Stimulated activated CD4-positive, alpha-beta T cell treated with anti-CD3 and anti-CD28 coated beads, TNF-alpha, amount 100 ng/mL, for 1 hour (primary cell): ENCODE measurements at places on chromosomes 7 and 10.

DNA sequence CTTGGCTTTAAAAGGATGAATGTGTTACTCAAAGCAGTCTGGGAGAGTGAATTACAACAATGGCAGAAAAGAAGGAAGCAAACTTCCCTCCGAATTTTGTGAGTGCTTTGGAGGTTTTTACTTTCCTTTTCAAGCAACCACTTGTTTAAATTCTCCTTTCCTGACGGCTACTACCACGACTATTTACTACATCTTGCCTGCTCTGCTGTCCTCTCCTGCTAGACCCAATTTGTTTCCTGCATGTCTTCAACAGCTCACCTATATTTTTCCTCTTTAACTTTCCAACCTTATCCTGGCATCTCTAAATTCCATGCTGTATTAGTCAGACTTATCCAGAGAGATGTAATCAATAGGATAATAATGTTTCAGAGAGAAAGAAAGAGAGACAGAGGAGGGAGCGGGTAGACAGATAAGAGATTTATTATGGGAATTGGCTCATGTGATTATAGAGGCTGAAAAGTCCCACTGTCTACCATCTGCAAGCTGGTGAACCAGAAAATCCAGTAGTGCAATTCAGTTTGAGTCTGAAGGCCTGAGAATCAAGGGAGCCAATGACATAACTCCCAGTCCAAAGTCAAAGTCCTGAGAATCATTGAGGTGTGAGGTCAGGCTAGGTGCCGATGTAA lies 42.8 kb upstream of the SLC13A1 start:
- no peak for DNase-seq

DNA sequence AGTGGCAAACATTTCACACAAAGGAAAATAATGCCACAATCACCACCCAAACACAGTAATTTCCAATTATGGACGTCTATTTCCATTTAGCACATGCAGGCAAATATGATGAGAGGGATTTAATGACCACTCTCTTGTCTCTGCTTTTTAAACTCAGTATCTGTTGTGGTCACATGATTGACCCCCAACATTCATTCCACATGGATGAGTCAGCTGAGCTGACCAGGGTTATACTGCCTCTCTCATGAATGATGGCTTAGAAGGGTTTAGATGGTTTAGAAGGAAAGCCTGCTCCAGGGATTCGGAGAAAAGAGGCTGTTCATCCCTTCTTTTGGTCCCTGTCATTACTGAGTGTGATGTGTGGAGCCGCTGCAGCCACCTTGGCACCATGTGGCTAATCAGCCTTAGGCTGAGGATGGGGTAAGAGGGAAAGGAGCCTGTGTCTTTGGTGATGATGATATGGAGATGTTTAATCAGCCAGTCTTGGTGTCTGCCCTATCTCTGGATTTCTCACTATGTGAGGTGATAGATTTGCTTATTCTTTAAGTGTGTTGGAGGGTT lies 38.2 kb upstream of the JAKMIP3 start:
- DNase-seq = no peak

- no peak for DNase-seq
Observed at GRCh38 chr10:88598055-88598454, 11.5 kb downstream of the LIPJ start.

DNA sequence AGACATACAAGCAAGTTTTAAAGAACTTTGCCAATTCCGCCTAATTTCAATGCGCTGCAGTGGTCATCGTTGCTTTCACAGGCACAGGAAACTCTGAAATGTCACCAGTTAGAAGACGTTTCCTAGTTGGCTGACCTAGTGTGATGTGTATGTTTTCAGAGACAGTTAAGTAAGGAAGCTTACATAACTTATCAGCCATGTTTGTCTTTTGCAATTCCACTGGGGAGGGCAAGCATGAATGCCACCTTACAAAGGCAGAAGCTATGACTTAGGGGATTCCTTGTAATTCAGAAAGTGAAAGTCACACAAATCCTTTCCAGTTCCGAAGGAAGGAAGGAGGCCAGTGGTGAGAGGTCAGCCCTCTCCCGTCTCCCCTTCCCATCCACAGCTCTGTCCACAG lies 15.0 kb upstream of the NPS start:
- no peak for DNase-seq

- no peak for DNase-seq
Observed at GRCh38 chr10:69160809-69161241, 19.2 kb upstream of the SUPV3L1 start.

GRCh38 chr7:122468945-122469344 lies 164.4 kb upstream of the FEZF1 start:
- DNase-seq = no peak

GRCh38 chr7:28389504-28390395 lies 22.6 kb upstream of the CREB5 start:
- no peak for DNase-seq

DNA sequence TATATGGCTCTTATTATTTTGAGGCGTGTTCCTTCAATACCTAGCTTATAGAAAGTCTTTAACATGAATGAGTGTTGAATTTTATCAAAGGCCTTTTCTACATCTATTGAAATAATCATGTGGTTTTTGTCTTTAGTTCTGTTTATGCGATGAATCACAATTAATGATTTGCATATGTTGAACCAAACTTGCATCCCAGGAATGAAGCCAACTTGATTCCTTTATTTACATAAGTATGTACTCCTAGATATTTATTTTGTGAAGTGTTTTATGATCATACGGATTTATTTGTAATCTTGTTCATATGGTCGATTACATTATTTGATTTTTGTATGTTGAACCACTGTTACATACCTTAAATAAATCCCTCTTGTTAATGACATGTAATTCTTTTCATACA lies 244.3 kb upstream of the KCND2 start:
- no peak for DNase-seq

- DNase-seq = no peak
Observed at GRCh38 chr7:114939484-114940097, 17.7 kb downstream of the MDFIC start.

DNA sequence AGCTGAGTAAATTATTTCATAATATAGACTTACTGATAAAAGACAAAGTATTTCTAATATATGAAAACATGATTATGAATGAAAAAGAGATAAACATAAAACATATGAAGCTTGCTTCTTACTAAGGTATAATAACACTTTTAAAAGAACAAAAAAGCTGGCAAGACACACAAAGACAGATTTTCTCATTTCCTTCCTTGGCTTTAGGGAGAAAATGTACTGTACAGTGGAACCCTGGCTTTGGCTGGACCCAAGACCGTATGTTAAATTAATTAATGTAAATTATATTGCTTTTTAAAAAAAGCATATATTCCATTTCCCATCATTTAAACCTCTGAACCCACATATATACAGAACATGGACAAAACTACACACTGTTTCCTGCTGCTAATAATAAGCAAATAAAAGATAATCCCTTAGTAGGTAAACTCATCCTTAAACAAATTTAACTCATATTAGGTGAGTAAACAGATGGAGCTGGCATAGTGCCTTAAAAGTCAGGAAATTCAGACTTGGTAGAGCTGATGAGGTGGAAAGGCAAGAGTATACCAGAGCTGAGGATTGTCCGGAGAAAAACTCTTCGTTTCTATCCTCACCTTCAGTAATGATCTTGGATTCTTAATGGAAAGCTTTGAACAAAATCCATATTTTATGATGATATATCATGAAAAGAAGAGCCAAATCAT lies 1016.4 kb upstream of the KCND2 start:
- no peak for DNase-seq

DNA sequence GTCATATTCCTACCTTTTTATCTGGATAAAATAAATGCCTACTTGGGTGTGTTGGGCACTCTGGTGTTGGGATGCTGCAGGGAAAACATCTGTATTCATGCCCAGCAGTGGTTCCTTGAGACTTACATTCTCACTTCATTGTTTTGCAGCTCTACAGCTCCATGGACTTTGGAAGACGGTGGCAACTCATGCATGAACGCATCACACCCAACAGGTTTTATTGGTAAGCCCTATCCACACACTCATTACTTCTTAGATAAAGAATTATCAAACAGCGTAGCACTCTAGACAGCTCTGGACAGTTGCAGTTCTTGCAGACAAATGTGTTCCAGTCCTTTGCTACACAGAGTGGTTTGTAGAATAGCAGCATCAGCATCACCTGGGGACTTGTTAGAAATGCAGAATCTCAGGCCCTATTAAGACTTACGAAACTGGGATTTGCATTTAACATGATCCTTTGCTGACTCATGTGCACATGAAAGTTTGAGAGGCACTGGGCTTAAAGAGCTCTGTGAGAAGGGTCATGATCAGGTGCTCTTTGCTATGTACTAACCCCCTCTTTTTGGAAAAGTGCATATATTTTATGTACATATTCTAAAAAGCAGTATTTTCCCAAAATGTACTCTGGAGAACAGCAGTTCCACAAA lies 401.9 kb downstream of the SORCS3 start:
- no peak for DNase-seq

DNA sequence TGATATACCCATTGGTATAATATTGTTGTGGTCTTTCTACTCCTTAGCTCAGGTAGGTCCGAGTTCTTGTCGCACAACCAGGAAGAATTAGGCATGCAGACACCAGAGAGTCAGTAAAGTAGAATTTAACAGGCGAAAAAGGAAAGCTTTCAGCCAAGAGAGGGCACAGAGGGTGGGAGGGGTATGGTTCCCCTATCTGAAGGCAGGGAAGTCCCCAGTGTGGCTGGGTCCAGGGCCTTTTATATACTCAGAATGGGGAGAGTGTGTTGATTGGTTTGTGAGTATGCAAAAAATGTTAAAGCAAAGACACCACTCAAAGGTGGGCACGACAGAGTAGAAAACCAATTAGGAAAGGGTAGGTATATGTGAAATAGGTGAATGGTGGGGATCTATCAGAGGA lies 53.9 kb downstream of the IMMP2L start:
- no peak for DNase-seq

DNA sequence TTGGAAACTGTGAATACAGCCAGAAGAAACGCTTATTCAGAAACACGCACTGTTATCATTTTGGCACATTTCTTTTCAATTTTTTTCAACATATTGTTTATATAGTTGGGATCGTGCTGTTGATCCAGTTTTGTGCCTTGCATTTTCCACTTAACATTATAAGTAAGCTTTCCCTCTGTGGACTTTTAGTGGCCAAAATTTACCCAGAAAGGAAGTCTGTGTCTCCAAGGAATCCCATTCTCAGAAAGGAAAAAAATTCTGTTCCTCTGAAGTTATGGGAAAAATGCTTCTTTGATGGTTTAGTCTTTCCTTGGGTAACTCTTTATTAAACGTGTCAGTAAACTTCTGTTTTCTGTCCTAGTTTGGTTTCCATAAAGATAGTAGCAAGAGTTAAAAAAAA lies 280.0 kb downstream of the REEP3 start:
- DNase-seq = no peak

- DNase-seq = no peak
Observed at GRCh38 chr10:85445702-85446101, 920.9 kb downstream of the GRID1 start.

DNA sequence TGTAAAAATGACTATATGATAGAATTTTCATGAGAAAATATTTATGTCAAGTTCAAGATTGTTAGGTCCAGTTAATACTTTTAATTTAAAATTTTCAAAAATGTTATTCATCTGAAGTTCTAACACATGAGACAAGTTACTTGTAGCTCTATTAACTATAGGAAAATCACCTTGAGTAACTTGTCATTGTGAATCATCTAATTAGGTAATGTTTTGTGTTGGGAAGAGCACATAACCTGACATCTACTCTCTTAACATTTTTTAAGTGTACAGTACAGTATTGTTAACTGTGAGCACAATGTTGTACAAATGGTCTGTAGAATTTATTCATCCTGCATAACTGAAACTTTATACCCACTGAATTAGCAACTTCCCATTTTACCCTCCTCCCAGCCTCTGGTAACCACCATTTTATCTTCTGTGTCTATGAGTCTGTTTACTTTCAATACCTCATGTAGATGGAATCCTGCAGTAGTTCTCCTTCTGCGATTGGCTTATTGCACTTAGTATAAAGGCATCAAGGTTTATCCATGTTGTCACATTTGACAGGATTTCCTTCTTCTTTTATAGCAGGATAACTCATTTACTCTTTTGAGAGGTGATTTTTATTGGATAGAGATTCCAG lies 54.6 kb downstream of the ARL4A start:
- no peak for DNase-seq
